ENCODE measurements at places on chromosomes 6 and 20.

- no peak for DNase-seq
Observed at GRCh38 chr6:6333501-6333900, 13.0 kb upstream of the F13A1 start.

- DNase-seq: no peak
Observed at GRCh38 chr6:105851113-105851580, 235.0 kb upstream of the PRDM1 start.

- no peak for DNase-seq
Observed at GRCh38 chr6:137522198-137522798, 28.1 kb upstream of the OLIG3 start.

- DNase-seq: no peak
Observed at GRCh38 chr6:157990321-157991066, 8.8 kb downstream of the SYNJ2 start.

DNA sequence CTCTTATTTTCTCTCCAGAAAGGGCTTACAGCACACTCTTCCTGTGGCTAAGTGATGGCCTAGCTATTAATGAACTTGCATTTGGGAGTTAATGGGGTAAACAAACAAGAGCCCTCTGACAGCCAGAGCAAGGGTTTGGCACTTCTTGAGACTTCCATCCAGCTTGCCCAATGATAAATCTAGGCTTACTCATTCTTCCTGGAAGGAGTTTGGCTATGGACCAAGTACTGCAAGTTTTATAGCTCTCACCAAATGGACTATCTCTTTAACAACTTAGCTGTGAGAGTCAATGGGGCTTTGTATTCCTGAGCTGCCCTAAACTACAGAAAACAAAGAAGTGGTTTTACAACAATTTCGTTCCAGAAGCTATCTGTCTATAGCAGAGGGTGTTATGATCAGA is 16.7 kb upstream of the PI3 start:
- no peak for DNase-seq

- no peak for DNase-seq
Observed at GRCh38 chr6:168193816-168194721, 115.1 kb upstream of the FRMD1 start.

DNA sequence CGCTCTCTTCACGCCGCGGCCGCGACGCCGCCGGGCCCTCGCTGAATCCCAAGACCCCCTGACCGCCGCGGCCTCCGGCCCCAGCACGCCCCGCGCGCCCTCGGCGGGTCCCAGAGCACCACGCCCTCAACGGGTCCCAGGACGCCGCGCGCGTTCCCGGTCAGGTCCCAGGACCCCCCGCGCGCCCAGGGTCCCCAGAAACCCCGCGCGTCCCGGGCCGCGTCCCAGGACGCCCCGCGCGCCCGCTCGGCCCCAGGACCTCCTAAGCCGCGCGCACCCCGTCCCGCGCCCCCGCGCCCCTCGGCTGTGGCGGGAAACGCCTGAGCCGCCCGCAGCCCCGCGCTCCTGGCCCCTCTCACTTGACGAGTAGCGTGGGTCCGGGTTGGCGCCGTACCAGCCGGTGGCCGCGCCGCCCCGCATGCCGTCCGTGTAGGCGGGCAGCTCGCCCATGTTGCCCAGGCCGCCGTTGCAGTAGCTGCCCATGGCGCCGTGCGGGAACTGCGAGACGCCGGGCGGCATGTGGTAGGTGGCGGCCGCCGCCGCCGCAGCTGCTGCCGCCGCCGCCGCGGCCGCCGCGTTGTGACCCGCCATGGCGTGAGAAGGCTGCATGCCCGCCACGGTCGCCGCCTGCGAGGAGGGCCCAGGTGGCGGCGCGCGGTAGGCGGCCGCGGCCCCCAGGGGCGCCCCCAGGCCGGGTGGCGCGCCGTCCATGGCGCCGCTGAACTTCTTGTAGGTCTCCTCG is 556 bp downstream of the NKX2-4 start:
- no peak for DNase-seq

DNA sequence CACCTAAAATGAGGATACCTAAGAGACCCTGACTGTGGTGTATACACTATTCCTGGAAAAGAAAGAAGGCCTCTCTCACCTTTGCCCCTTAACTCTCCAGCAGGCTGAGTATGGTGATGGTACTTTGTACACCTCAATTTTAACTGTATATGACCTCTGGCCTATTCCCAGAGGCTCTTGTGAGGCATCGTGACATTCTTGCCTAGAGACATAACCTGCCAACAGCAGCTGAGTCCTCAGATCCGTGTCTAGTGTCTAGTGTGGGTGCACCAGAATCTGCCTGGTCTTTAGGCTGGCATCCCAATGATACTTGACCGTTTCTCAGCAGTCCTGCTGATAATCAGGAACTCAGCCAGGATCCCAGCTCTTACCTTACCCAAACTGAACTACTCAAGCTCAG is 20.0 kb downstream of the TP53INP2 start:
- no peak for DNase-seq
